ENCODE measurements at places on chromosomes 16 and 17.
A peak's percentile ranks its signal among the peaks of the same experiment; 100 is the strongest.

- DNase-seq = no peak
These were observed 181.8 kb upstream of the AXIN2 start for GRCh38 chr17:65743308-65743655.

- no peak for DNase-seq
These were observed 5.6 kb downstream of the DECR2 start for GRCh38 chr16:407253-407652.

DNA sequence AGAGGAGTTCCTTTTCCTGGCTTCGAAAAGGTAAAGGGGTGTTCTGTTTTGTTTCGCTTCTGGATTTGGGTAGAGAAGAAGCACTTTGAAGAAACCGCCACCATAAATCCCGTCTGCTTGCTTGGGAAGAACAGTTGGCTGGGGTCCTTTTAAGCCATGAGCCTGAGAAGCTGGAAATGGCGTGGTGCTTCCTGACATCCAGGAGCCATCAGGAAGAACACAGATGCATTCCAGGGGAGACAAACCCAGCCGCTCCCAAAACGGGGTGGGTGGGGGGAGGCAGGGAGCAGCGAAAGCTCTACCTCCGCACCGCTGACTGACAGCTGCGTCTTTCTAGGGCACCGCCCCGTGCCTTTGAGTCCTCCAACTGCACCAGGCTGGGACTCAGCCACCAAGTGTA, 91.6 kb downstream of the ZDHHC7 start:
- DNase-seq = no peak

GRCh38 chr17:39951924-39952679, 10.7 kb upstream of the GSDMA start:
- no peak for DNase-seq

GRCh38 chr17:43900183-43900857, 7.0 kb downstream of the MPP2 start:
- DNase-seq = peak; percentile 88

GRCh38 chr16:81548876-81549546, 104.4 kb downstream of the CMIP start:
- DNase-seq = no peak

- DNase-seq = no peak
These were observed 342.5 kb downstream of the MAF start for GRCh38 chr16:79257953-79258490.

DNA sequence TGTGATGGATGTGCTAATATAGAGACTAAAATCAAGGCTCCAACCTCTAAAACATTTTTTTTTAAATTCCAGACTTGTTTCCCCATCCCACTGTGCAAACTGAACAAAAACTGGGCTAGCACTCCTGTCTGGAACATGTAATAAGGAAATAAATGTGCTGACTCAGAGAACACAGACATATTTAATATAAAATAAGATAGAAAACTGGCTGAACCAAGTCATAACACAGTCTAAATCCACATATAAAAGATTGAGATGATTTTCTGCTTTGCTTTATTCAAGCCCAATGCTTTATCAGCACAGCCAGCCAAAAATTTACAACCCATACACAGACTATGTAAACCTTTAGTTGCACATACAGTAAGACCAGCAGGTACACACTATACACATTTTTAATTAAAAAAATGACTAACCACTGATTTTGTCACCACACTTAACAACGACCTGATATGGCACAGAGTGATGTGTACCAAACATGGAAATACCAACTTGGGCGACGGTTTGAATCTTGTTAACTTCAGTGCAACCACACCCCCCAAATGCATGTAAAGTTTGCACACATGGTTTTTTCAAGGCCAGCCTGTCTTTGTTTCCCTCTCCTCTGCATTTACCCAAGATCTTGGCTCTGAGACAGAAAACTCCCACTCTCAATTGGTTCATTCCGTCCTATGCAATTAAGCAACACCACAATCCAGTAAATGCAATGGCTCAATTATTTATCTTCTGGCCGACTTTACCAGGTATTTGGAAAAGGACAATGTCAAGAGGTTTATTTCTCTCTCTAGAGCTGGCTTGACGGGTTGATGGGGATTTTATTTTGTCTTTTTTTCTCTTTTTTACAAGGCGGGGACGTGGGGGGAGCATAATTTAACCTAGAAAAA, 1.2 kb downstream of the STAT3 start:
- DNase-seq = no peak

DNA sequence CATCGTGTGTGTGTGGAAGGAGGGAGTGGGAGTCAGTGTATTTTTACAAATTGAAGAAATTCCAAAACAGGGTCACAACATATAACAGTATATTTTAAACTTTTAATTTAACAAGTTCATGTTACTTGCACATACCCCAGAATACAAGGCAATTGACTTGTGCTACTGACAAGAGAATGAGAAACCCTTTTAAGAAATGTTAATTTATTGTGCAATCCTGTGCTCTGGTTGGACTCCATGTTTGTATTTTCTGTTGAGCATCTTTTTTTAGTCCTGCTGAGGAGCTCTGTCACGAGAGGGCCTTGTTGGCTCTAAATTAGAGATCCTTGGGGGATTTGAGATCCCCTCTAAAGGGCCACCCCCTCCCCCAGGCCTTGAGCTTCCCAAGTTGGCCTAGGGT, 1.1 kb upstream of the EMP2 start:
- no peak for DNase-seq

GRCh38 chr17:68662037-68662432, 60.9 kb upstream of the FAM20A start:
- no peak for DNase-seq

DNA sequence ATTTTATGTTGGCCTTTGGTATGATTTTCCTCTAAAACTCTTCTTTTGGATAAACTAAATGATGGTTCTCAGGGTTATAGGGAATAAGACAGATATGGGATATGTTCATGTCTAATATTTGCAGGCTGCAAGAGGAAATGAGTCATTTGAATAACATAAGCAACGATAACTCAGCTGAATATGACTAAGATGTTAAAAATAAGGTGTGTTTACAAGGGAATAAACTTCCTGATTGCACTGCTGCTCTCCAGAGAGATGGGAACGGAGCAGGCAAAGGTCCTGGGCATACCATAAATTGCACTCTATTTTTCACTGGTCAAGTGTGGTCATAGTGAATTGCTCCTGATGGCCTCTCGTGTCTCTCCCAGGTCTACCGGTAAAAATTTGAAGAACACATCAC, 666.2 kb downstream of the TOX3 start:
- no peak for DNase-seq

DNA sequence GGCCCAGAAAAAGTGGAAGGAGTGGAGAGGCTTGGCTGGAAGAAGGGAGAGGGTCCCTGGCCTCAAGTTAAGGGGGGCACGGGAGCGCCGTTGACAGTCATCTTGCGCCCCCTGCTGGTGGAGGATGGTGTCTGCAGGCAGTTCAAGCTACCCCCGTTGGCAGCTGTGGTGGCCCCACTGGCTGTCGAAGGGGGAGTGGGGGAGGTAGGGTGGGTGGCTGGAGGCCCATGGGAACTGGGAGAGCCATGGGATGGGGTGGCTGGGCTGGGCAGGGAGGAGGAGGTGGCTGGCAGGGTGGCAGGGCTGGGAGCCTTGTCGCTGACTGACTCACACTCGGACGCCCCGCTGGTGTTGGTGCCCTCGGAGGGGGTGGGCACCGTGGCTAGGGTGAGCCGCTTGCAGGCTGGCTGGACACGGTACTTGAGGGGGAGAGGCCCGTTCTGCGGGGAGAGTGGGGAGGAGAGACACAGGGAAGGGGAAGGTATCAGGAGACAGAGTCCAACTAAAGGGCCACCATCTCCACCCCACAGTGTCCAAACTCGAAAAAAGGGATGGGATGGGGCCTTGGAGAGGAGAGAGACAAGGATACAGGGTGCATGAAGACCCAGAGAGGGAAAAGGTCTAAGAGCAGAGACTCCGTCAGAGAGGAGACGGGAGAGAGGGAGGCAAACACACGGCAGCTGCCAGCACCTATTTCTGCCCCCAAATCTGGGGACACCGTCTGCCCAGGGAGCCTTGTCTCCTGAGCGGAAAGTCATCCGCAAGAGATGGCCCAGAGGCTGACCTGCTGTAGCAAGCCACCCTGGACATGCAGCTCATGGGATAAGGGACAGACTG, 5.2 kb downstream of the CISD3 start:
- DNase-seq = peak; percentile 86

GRCh38 chr17:79255456-79255855, 180.8 kb downstream of the ENGASE start:
- no peak for DNase-seq

DNA sequence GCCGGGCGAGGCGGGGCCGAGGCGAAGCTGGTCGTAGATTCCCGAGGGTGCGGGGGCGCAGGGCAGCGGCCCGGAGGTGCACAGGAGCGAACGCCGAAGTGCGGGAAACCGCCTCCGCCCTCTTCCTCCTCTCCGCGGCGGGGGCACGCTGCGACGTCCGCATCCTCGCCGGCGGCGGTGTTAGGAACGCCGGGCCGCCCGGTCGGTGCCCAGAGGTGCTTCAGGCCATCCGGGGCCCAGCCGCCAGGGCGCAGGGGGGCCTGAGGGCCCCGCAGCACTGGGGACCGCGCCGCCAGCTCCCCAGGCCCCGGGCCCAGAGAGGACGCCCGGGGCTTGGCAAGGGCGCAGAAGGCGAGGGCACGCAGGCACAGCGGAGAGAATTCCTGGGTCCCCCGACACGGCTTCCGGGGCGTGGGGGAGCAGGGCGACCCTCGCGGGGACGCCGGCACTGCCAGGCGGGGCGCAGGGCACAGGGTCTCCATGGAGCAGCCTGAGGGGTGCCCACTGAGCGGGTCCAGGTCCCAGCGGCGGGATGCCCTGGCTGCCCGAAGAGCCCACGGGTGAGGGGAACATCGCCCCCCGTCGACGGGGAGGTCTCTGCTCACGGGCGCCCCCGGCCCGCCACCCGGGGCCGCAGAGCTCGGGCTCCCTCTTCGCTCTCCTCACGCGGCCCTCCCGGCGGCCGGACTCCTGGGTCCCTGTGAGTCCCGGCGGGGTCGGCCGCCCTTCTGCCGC, 576 bp downstream of the EPOP start:
- peak; percentile 35 for DNase-seq

- DNase-seq = no peak
These were observed 123.6 kb downstream of the RBFOX1 start for GRCh38 chr16:7456211-7456610.

GRCh38 chr16:70364399-70364798, 17.7 kb downstream of the DDX19A start:
- peak; percentile 15 for DNase-seq

DNA sequence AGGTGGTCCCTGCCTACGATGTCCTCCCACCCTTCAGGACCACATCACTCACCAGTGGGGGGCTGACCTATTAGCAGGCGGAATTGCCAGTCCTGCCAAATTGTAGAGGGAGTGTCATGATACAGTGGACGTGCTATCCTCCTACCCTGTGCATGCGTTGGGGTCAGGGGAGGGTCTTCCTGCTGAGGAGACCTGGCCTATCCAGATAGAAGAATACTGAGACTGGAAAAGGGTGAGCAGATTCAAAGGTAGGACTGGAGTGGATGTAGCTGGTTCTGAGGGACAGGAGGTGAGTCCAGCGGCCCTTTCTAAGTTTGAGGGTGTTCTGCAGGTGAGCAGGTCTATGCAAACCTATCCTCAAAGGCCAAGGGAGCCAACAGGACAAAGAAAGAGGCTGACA, 8.0 kb downstream of the PRSS41 start:
- DNase-seq = no peak

- DNase-seq = no peak
These were observed 95.7 kb downstream of the CACNG1 start for GRCh38 chr17:67139784-67140665.

DNA sequence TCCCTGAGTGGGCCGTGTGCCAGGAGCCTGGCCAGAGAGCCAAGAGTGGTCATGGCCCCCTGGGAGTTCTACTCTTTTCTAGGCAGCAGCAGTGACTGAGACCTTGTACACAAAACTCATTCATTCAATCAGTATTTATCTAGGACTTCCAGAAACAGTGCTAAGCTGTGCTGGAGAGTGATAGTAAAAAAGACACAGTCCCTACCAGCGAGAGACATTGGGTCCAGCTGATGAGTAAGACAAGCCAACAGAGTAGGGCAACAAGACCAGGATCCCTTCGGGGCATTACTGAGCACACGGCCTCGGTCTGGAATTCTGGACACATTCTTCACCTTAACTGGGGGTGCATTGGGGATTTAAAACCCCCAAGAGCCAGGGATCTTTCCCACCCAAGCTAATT, 20.2 kb downstream of the CBX4 start:
- DNase-seq = no peak

DNA sequence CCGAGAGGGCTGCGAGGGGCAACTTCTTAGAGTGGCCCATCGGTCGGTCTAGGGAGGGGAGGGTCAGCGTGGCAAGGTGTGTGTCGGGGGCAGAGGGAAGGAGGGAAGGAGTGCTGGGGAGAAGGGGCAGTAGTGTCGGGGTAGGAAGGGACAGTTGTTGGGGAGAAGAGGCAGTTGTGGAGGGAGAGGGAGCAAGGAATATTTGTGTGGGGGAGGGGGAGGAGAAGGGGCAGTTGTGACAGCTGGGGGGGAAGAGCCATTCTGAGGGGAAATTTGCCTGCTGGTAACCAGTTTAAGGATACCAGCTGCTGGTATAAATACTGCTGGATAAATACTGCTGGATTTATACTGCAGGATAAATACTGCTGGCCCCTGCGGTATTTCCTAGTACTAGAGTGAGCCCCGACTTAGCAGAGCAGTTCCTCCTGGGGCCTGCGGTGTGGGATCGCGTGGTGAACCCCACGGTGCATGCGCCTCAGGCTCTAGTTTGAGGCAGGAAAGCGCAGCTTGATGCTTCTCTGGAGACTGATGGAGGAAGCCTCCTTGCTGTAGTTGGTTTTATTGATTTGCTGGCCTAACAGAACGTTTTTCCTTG, 309 bp downstream of the DNAH2 start:
- DNase-seq = no peak

DNA sequence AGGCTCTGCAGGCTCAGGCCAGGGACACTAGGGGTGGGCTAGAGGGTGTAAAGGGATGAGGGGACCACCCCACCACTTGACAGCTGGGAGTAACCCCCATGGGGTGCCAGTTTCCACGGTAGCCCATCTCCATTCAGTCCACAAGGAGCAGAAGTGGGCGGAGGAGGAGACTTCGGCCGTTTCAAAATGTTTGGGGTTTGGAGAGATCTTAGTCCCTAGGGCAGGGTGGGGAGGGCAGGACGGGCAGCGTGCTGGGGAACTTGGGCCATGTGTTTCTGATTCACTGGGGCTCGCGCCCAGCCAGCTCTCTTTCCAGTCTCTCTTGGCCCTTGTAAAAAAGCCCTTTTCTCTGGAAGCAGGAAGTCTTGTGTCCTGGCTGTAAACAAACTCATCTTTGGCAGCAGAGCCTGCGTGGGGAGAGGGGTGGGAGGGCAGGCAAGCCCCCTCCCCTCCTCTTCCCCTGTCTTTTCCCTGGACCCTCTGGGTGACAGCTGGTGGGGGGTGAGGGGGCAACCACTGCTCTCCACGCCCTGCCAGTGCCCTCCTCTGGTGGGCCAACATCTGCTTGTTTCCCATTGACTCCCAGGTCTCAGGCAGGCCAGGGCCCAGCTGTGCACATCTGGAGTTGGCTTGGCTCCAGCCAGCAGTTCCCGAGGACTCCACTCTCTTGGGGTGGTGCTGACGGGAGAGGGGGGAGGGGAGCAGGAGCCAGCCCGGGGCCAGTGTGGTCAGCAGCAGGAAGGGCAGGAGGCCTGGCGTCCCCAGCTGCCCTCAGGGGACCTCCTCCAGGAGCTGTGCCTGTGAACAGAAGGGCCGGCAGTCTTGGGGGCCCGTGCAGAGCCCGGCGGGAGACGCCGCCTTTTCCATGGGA, 8.1 kb downstream of the CYGB start:
- DNase-seq = no peak
